ENCODE measurements at places on chromosomes 7 and 10. TPM values are rescaled to one million over a fixed set of nuclear protein-coding genes. Genes with fewer than 3 reads are reported as not detected.

GRCh38 chr10:71448146-71448545 is 51.4 kb downstream of the CDH23 start:
- no peak for DNase-seq

Gene LIPJ
- not detected for total RNA-seq

GRCh38 chr10:103630156-103630555 is 136.7 kb downstream of the NEURL1 start:
- no peak for DNase-seq

- DNase-seq, result no peak
Observed at GRCh38 chr10:92575961-92576360, 2.1 kb upstream of the IDE start.

DNA sequence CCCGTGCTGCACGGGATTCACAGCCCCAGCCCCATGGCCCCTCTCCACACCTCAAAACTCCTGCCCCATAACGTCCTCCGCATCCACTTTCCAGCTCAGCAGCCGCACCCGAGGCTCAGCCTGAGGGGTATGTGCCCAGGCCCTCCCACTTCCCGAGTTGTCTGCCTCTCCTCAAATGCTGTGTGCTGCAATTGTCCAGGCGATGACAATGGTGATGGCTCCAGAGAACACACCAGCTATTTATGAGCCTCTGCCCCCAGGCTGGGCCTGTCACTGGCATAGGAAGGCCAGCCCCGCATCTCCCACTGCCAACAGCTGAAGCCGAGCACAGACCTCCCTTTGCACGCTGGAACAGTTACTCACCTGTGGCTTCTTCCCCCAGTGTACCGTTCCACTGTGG is 2.4 kb upstream of the LDB3 start:
- no peak for DNase-seq

DNA sequence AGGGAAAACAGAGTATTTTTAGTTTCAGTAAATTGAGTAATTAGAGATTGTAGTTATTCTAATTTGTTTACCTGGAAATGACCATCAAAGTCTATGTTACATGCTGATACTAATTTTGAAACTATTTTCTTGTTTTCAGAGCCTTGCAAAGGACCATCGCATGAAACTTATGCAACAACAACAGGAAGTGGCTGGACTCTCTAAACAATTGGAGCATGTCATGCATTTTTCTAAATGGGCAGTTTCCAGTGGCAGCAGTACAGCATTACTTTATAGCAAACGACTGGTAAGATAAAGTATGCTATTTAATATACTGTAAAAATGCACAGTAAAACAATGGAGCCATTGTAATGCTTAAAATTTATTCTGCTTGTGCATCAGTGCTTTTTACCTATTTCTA is 78.5 kb downstream of the TRIM24 start:
- no peak for DNase-seq

GRCh38 chr10:126917975-126918908 is 13.0 kb downstream of the DOCK1 start:
- no peak for DNase-seq

DNA sequence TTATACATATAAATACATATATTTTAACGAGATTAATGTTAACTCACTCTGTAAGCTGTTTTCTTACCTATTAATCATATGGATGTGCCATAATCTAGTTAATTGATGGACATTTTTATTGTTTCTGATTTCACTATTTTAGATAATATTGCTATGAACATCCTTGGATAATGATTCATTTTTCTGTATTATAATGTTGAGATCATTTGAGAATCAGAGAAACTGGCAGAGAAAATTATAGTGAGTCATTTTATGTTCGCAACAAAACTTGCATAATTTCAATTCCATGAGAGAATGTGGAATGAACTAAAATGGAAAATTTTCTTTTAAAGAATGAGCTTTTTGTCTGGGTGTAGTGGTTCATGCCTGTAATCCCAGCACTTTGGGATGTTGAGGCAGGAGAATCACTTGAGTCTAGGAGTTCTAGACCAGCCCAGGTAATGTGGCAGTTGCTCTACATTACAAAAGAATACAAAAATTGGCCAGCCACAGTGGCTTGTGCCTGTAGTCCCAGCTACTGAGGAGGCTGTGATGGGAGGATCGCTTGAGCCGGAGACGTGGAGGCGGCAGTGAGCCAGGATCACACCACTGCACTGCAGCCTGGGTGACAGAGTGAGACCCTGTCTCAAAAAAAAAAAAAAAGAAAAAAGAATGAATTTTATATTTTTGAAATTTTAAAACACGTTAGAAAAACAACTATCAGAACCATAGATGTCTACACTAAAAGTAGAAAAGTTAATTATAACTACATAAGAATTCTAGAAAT is 40.5 kb downstream of the PAPSS2 start:
- no peak for DNase-seq

DNA sequence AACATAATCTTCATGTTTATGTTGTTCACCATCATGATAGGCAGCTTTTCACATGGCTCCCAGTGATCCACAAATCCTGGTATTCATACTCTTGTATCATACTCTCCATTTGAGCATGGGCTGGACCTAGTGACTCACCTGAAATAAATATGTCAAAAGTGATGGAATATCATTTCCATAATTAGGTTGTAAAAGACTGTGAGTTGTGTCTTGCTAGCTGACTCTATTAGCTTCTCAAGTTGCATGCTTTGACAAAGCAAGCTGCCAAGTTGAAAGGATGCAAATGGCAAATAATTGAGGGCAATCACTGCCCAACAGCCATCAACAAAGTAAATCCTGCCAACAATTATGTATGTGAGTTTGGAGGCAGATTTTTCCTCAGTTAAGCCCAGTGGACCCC is 300.4 kb downstream of the AHR start:
- no peak for DNase-seq

- no peak for DNase-seq
Observed at GRCh38 chr10:67127441-67127840, 201.6 kb downstream of the LRRTM3 start.
